Suprapubic skin (tissue), 4 donors: ENCODE measurements at places on chromosomes 11 and 22.

DNA sequence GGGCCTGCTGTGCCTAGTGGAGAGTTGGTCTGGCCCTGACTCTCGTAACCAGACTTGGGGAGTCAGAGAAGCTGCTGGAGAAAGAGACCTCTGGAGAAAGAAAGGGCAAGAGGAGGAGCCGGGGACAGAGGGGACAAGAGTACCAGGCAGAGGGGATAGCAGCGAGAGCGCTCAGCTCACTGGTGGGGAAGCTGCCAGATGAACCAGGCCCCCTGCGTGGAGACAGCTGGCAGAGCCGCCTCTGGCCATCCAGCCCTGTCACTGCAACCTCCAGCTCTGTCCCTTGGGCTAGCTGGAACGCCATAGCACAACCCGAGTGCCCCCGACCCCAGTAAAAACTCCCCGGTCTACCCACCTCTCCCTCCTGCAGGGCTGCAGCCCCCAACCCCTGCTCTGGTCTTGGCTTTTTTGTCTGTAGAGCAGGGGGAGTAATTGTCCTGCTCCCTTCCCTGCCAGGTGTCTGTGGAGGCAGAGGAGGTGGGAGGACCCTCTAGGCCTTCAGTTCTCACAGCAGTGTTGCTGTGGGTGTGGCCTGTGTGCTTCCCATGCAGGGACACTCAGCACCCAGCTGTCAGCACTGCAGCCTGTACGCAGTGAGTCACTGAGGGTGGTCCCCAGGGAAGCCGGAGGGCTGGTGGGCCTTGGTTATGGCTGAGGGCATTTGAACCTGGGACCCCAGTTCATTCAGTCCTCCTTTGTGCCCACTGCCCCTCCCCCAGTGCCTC lies 4.8 kb upstream of the SUN2 start:
- DNase-seq = no peak
- H3K27ac ChIP-seq = no peak overlapping the region
- H3K4me3 ChIP-seq = no peak overlapping the region
- no peaks in the 10 kb centered on the region for H3K27me3 ChIP-seq

DNA sequence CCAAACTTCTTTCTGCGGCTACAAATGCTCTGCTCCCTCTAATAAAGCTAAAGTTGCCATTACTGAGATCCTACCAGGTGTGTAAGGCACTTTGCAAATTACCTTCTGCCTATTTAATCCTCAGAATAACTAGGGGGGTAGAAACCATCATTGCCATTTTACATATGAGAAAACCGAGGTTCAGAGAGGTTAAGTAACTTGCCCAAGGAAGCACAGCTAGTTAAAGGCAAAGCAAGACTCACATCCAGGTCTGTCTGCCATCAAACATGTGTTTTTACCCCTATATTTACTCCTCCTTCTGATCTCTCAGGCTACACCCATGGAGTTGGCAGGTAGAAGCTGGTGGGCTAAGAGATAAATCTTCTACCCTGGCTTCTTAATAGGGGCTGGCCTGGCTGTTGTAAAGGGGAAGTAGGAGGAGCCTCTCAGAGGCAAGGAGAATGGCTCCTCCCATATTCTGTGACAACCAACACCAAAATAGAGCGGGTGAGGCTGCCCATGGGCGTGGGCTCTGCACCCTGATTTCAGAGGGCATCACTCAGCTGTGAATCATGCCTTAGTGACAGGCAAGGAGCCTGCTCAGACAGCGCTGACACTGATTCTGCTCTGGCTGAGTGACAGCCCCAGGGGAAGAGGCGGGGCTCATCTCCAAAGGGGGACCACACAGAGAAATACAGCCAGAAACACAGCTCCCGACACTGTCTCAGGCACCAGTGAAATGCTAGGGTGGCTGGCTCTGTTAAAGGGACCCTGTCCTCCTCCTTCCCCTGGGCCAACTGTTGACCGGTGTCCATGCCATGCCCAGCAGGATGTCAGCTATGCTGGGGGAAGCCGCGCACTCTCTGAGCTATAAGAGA lies 106.8 kb downstream of the ABTB2 start:
- no peaks in the 10 kb centered on the region for H3K27me3 ChIP-seq
- no peak for DNase-seq
- H3K36me3 ChIP-seq = no peaks in the 10 kb centered on the region

GRCh38 chr22:47878460-47878859 lies 1116.0 kb downstream of the TBC1D22A start:
- no peaks in the 10 kb centered on the region for H3K4me1 ChIP-seq
- no peak for DNase-seq
- no peak overlapping the region for H3K4me3 ChIP-seq

DNA sequence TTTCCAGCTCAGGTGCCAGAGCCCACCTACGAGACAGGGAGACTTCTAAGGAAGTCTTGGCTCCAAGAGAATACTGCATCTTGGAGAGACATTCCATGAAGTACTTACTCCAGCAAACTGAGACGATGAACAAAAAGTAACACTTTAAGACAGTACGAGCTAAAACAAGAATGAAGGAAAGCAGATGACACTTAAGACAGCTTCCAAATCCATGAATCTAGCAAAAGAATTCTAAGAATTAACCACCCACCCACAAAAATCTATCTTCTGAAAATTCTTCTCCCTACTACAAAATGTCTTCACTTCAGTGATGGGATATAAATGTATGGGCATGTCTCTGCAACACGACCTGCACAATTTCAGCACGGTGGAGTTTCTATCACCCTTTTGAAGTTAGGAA lies 132.9 kb downstream of the C11orf58 start:
- H3K4me3 ChIP-seq = no peak overlapping the region
- peaks cover 5% of the 10 kb centered on the region for H3K36me3 ChIP-seq
- no peaks in the 10 kb centered on the region for H3K27me3 ChIP-seq

DNA sequence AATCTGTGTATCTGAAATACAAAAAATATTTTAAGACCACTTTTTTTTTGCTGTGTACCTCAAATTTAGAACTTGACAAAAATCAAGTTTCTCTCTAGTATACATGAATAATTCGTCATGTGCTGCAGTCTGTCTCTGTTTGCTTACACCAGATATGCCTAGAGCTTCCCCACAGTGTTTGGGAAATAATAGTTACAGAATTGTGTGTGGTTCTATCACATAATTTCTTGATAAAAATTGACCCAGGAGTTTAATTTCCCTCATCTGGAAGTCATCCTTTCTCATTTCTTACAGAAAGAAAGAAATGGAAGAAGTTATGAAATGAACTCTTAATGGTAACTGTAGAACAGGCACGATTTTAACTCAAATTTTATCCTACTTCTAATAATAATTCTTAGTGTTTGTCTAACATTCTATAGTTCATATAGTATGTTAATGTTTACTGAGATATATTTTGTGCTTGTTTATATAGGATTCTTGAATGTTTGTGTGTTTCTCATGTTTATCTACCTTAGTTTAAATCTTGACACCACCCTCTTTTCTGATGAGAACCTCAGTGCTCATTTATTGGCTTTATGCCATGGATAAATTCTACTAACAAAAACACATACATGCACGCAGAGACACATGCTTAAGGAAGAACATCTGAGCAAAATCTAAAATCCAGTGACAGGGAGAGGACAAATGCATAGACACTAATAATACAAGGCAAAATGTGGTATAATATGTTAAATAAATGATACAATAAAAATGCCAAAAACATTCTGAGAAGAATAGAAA lies 61.4 kb upstream of the CTSC start:
- no peaks in the 10 kb centered on the region for H3K27me3 ChIP-seq
- peaks cover 20% of the 10 kb centered on the region for H3K4me1 ChIP-seq
- H3K27ac ChIP-seq = no peak overlapping the region
- DNase-seq = no peak

GRCh38 chr11:2208691-2209369 lies 37.2 kb upstream of the TH start:
- H3K27me3 ChIP-seq = peaks cover 17% of the 10 kb centered on the region
- no peak overlapping the region for H3K4me3 ChIP-seq
- H3K4me1 ChIP-seq = peaks cover 21% of the 10 kb centered on the region
- DNase-seq = peak; percentile 54
- H3K36me3 ChIP-seq = no peaks in the 10 kb centered on the region
- no peak overlapping the region for H3K27ac ChIP-seq

DNA sequence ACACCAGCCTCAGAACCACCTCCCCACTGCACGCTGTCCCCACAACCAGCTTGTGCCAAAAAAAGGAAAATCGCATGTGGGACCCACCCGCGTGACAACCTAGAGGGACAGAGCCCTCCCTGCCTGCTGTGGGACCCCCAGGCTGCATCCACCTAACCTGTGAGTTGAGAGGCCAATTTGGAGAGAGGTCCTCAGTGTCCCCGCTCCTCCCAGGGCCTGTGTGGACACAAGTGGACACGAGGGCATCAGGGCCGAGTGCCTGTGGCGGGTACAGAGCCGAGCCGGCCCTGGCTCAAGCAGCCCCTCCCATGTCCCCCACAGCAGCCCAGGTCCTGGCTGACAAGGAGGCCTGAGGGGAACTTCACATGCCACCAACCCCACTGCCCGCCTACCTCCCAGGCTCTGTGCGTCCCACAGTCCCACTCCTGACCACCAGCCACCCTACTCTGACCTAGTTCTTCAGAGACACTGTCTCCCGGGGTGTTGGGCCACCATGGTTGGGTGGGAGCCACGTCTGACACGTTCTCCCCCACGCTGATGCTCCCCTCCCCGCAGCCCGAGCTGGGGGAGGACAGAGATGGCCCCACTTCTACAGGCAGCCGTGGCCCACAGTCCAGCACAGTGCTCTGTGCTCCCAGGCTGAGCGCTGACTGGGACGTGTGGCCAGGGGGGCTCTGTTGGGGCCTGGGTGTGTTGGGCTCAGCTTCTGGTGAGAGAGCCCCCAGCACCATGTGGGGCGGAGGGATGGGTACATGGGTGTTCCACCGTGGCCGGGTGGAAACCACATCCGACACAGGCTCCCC lies 19.2 kb downstream of the SELENOO start:
- H3K36me3 ChIP-seq = peaks cover 91% of the 10 kb centered on the region
- H3K4me1 ChIP-seq = peaks cover 11% of the 10 kb centered on the region
- no peaks in the 10 kb centered on the region for H3K27me3 ChIP-seq
- H3K4me3 ChIP-seq = no peak overlapping the region

DNA sequence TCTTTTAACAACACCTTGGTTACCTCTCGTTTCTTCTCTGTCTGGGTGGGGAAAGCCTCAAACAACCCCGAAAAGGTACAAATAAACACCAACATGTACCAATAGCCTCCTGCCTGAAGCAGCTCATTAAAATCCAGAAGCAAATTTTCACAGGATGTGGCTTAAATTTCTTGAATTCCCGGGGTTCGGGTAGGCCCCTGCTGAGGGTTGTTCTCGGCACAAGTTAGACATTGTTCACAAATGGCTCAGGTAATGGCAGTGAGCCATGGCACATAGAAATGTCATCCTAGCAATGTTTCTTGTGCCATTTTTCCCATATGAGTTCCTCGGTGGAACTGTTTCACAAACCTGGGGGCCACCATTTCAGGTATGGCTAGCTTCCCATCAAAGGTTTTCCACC lies 19.7 kb upstream of the GLYATL1 start:
- peaks cover 20% of the 10 kb centered on the region for H3K4me1 ChIP-seq
- H3K36me3 ChIP-seq = no peaks in the 10 kb centered on the region
- H3K4me3 ChIP-seq = no peak overlapping the region
- no peak for DNase-seq

DNA sequence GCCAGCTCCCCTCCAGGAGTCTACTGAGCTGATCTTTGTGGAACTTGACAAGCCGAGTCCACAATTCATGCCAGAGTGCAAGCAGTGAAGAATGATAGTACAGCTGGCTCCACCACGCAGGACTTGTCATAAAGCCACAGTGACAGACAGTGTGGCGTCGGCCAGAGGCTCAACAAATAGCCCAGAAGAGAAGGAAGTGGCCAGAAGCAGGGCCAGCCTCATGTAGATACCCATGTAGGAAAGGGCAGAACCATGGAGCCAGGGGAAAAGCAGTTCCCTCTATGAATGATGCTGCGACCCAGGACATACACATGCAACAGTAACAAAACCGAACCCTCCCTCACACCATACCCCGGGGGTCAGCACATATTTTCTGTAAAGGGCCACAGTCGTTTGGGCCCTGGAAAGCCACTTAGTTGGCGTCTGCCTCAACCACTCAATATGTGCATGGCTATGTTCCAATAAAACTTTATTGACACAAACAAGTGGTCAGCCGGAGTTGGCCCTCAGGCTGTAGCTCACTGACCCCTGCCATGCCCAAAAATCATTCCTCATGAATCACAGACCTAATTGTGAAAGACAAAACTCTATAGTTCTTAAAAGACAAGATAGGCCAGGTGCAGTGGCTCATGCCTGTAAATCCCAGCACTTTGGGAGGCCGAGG lies 161.4 kb downstream of the BRD1 start:
- H3K27ac ChIP-seq = no peak overlapping the region
- no peak for DNase-seq
- H3K4me3 ChIP-seq = no peak overlapping the region

- no peak overlapping the region for H3K4me3 ChIP-seq
- H3K4me1 ChIP-seq = no peaks in the 10 kb centered on the region
- DNase-seq = no peak
- no peaks in the 10 kb centered on the region for H3K27me3 ChIP-seq
- no peaks in the 10 kb centered on the region for H3K36me3 ChIP-seq
- H3K27ac ChIP-seq = no peak overlapping the region
These were observed 92.0 kb upstream of the ISX start for GRCh38 chr22:34973926-34974325.

GRCh38 chr11:34652191-34652973 lies 31.5 kb downstream of the EHF start:
- H3K27ac ChIP-seq = peak overlapping the region; percentile 85
- no peak overlapping the region for H3K4me3 ChIP-seq
- DNase-seq = no peak

- H3K4me1 ChIP-seq = peaks cover 18% of the 10 kb centered on the region
- no peak for DNase-seq
- no peak overlapping the region for H3K4me3 ChIP-seq
- no peak overlapping the region for H3K27ac ChIP-seq
These were observed 12.4 kb upstream of the TMEM123 start for GRCh38 chr11:102464859-102465500.

DNA sequence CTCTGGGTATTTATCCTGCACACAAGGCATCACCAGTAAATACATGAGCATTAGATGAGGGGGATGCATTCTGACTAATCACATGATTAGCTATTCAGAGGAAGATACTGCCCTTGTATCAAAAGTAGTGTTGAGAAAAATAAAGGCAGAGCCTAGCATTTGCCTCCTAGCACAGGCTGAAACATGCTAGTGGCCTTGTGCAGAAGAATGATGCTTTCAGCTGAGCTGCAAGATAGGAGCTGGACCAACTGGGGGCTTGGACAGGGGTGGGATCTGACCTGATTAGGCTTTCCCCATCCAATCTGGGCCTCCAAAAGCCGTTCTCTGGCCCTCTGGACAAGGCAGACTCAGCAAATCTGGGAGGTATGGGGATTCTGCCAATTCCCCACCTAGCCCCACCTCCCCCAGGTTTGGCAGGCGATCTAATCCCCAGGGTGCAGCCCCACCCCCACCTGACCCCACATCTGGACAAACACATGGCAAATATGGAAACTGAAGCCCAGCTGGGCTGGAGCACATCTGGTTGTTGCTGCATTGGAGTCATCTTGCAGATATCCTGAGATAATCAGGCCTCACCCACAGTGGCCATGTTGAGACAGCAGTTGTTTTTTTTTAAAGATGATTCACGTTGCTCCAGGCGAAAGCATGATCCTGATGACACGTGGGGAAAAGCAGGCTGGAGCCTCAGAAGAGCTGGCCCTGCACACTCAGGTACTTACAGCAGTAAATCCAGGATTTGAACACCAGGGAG lies 4.4 kb upstream of the MISFA start:
- no peak overlapping the region for H3K4me3 ChIP-seq
- H3K4me1 ChIP-seq = peaks cover 30% of the 10 kb centered on the region
- H3K36me3 ChIP-seq = peaks cover 9% of the 10 kb centered on the region
- DNase-seq = no peak
- peak overlapping the region; percentile 59 for H3K27ac ChIP-seq

- H3K36me3 ChIP-seq = no peaks in the 10 kb centered on the region
- H3K4me3 ChIP-seq = no peak overlapping the region
- H3K27ac ChIP-seq = no peak overlapping the region
- peak; percentile 20 for DNase-seq
- H3K4me1 ChIP-seq = no peaks in the 10 kb centered on the region
These were observed 108.9 kb downstream of the MORC2 start for GRCh38 chr22:30859714-30860095.
